ENCODE measurements at places on chromosomes 5 and 9.

- DNase-seq: peak; percentile 13
Measured at GRCh38 chr9:32551276-32552051, 663 bp upstream of the SMIM27 start.

DNA sequence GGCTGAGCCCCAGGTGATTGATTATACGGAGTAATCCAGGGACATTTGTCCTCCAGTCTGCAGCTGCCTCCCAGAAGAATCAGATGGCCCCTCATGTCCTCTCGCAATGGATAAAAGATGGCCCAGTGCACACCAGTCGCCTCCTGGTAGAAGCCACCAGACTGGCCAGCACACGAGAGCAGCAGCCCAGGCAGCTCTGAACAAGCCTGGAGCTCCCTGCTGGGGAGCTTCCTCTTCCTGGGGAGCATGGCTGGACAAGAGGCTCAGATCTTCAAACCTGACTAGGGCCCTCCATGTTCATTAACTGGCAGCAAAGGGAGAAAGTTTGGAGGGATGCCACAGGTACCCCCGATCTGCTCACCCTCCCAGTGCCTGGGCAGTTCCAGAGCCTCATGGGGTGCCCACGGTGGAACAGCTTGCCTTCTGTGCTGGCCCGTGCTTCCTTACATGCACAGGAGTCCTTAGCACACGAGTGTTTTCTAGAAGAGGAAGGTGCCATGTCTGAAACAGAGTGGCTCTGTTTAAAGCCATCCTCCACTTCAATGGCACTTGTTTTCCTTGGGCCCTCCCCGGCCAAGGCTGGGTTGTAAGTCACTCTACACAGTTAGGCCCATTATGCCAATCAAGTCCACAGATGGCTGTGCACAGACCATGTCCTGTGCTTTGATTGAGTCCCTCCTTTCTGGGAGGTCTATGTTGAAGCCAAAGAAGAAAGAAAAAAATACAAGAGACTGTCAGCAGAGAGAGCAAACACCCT is 75.6 kb downstream of the PRRT1B start:
- no peak for DNase-seq

DNA sequence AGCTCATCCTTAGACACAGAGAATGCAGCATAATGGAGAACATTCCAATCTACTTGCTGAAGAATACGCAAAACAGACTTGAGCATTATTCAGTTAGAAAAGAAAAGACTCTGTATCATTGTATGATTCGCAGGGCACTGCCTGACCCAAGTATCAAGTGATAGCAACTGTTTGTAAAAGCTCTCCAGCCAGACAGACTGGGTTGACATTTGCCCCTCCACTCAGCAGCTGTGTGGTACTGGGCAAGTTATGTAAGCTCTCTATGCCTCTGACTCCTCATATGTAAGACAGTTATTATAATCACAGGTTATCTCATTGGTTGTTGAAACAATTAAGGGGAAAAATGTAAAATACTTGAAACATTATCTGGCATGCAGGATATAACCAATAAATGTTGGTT is 505.0 kb downstream of the ELAVL2 start:
- no peak for DNase-seq

GRCh38 chr5:181217111-181217802 is 5.8 kb upstream of the TRIM41 start:
- no peak for DNase-seq

DNA sequence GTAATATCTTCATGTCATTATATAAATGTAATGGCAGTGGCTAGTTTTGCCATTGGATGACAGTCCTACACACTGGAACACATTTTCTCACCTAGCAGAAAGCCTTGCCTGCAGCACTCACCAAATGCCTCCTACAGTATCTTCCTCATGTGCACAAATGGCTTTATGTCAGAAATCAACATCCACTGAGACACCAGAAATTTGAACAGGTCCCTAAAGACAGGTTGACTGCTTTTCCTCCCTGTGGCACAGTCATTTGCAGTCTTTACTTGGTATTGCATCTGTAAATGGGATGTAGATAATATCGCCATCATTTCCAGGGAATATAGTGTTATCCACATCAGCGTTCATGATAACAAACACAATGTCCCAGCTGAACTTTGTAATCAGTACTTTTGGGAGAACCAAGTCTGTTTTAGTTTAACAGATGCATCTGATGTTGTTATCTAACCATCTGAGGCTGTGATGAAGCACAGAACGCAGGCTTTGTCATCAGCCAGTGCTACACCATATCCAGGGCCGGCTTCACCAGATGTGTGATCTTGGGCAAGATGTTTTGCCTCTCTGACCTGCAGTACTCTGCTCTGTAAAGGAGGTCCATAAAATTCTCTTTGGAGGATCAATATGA is 83.9 kb upstream of the TAS2R1 start:
- DNase-seq: no peak

DNA sequence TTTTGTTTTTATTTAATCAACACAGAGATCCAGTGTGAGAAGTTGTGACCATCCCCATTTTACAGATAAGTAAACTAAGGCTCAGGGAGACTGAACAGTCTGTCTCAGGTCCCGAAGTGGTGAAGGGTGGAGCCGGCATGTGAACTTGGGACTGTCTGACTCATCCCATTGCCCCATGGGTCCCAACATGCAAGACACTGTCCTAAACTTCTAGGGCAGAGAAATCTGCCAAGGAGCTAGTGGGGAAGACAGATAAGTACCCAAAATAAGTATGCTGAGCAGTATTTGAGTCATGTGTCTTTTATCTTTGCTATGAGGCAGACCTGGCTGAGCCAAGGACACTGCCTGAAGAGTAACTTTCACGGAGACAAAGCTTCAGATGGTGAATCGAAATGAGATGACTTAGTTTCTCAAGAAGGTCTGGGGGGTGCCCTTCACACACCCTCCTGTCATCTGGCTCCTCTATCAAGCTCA is 64.3 kb upstream of the SLC25A51 start:
- DNase-seq: no peak

GRCh38 chr5:113278976-113279375 is 155.8 kb downstream of the TSSK1B start:
- peak; percentile 20 for DNase-seq

- DNase-seq: no peak
Measured at GRCh38 chr5:39420482-39421145, 4.2 kb downstream of the DAB2 start.

DNA sequence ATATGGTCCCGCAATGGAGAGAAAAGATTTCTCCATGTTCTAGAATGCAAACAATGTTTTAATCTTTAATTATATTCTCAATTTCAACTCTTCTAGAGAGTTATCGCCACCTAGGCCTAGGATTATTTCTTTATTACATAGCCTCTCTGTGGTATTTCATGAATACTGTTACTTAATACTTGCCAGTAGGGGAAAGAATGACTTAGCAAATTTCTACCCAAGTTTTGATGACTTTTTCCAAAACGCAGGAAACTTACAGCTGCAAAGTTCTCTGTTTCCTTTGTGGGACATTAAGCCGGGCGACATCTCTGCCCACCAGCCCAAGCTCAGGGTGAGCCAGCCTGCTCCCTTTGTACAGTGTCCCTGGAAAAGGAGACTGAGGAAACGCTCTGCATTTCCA is 73.8 kb downstream of the MED27 start:
- no peak for DNase-seq

GRCh38 chr5:76403766-76404222 is 709 bp downstream of the IQGAP2 start:
- no peak for DNase-seq

DNA sequence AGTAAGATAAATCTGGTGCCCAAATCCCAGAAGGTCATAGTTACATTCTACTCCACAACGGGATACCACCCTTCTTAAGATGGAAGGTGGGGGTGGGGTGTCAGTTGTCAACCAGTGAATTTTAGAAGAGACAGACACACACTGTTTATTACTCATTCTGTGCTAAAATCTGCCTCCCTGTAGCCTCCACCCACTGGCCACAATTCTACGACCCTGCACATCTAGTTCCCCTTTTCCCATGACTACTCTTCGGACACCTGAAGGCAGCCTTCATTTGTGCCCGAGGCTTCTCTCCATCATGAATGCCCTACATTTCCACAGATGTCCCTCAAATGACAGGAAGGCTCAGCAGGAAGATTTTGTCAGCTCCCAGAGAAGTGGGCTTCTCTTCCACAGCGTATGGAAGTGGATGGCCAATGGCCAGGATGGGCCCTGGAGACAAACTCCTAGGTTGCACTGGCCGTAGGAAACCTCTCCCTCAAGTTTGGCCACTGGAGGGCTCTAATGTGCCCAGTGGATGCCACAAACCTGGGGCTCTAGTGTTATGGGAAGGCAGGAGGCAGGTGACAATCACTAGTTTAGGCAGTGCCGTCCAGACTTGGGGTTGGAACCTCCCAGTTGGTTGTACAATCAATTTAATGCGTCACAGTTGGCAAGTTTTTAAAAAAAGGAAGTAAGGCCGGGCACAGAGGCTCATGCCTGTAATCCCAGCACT is 46.6 kb downstream of the PTPN3 start:
- DNase-seq: no peak

DNA sequence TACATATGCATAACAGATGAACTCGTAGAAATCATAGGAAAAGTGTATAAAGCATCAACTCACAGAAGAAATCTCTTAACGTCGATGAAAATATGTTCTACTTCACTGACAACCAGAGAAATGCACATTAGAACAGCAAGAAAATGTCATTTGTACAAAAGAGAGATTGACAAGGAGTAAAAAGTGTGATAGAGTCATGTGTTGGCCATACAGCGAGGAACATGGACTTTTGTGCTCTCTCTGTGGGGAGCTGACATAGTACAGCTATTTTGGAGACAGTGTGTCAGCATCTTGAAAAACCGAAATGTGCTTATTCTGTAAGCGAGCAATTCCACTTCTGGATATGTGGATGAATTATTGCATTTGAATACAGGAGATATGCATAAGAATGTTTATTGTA is 477.9 kb downstream of the ICE1 start:
- no peak for DNase-seq

- no peak for DNase-seq
Measured at GRCh38 chr5:82149434-82149833, 128.7 kb downstream of the RPS23 start.

DNA sequence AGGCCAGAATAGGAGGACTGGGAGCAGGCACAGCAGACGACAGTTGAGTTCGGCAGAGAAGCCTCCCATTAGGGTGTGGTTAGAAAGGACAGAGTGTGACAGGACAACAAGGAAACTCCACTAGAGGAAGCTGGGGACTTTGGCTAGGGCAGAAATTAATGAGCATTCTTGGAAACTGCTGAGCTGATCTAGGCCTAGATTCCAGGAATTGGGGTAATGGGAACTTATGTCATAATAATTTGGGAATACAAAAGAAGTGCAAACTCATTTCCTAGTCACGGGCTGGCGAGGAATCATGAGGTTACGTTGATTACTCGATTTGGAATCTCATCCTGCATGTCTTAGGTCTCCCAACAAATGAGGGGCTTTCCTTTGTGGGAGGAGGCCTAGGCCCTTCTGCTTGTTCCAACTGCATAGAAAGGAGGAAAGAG is 144.6 kb upstream of the RPS23 start:
- DNase-seq: no peak

- no peak for DNase-seq
Measured at GRCh38 chr5:127042593-127042992, 12.2 kb upstream of the MARCHF3 start.

GRCh38 chr5:137715456-137715855 is 20.4 kb downstream of the KLHL3 start:
- DNase-seq: no peak

DNA sequence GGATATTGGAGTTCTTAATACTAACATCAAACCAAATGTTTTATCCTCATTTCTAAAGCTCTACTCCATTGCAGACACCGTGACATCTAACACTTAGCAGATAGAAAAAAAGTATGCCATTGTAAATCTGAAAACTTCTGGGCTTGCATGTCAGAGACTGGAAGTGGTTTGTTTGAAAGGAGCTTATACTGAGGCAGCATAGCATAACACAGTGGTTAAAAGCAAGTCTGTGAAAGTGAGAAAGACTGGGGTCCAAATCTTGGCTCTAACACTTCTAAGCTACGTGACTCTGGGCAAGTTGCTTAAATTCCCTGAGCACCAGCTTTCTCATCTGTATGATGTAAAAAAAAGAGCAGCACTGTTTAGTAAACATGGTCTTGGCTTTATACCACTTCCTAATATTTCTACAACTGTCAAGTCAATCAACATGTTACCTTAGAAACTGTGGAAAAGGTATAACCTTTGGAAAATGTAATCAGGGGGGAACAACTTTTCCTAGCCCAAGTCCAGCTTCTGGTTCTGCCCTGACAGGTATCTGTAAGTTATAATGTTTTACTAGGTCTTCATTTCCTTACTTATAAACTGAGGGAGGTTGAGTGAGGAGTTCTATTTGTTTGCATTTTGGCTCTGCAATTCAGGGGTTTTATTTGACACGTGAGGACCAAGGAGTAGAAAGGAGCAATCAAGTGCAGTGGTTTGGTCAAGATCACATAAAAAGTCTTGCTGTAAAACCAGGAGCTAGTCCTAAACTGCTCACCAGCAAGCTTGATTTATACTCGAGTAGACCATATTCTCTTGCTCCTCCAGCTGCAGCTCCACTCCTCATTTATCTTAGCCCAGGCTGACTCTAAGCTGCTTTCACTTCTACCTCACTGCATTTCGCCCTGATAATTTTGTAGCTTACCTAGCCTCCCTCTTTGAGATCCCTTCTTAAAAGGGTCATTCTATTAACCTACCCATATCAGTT is 541.0 kb downstream of the RAB3C start:
- DNase-seq: no peak

- DNase-seq: no peak
Measured at GRCh38 chr5:176732306-176732705, 78.1 kb upstream of the UNC5A start.

- DNase-seq: peak; percentile 84
Measured at GRCh38 chr5:135493406-135494180, 41.4 kb upstream of the TIFAB start.

DNA sequence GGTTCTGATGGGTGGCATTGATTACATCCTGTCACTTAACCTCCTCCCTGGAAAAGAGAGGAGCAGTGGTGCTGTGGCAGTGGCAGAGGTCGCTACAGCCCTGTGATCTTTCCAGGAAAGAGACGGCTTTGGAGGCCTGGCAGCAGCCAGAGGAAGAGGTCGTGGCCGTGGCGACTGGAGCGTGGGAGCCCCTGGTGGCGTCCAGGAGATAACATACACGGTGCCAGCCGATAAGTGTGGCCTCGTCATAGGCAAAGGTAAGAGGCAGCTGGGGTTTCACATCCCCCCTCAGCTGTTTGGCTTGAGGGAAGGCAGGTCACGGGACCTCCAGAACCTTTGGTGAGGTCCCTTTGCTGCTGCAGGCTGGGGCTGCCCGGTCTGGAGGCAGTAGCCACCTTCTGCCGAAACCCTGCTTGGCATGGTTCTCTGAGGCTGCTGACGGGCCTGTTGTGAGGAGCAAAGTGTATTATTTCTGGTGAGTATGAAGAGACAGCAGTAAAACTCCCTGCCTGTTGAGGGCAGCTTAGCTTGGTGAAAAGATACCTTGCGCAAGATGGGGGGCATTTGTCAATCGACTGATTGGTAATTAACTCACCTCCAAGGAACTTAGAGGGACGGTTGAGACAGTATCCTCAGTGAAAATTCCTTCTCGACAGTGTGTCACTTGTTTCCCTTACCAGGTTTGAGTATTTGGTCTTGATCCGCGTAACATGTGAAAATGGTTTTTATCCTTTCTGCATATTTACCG is 38.0 kb upstream of the PRDM12 start:
- DNase-seq: no peak

All from H54 (cell line).